Suppressor macrophage treated with lipopolysaccharide for 1 hour (primary cell): ENCODE measurements at places on chromosomes 4 and X.

DNA sequence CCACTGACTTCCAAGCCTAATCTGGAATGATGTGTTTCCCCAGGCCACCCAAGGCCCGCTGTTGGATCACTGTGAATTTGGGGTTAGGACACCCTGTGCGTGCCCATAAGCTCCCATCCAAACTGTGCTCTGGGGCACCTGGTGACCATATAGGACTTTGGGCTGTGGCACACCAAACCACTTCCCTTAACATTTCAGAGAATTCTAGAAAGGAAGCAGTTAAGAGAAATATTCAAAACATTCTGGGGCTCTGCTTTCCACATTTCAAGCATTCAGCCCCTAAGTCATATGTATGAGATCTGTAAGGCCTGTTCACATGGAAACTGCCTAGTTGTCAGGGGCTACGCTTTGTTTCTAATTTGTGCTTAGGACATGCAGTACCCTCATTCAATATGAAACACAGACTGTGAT is 14.4 kb downstream of the VGLL1 start:
- no peak for DNase-seq

DNA sequence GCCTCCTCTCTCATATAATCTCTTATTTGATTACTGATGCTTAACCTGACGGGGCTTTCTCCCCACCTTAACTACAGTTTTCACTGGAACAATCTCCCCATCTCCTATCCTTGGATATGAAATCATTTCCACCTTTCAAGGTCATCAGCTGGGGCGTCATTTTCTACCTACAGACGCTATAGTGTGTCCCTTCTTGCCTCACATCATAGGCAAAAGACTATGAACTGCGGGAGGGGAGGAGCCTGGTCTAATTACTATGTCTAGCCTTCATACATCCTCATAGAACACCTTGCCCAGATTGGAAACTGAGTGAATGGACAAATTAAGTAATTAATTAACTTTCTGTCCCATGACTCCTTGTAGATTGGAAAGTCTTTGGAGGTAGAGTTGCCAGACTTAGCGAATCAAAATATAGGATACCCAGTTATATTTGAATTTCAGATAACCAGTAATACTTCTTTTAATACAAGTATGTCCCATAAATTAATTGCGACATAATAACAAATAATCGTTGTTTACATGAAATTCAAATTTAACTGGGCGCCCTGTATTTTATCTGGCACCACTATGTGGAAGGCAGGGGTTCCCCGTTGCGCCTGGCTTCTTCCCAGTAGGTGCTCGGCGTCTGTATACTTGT is 752 bp upstream of the ATP6AP2 start:
- DNase-seq, result no peak

DNA sequence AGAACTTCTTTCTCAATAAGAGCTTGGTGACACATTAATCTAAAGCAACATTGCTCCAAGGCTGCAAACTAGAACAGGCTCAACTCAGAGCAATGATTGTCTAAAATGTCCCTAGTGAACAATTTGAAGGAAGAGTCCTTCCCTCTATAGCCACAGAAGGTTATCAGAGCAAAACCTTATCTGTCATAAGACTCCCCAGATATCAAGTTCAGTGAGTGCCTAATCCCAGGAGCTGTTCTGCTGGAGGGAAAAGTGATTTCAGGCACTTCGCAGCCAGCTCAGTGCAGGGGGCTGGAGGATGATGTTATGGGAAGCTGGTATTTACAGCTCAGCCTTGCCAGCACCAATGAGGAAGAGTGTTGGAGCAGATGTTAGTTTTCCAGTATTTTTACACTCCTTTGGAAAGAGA is 497.5 kb downstream of the INPP4B start:
- DNase-seq, result no peak

DNA sequence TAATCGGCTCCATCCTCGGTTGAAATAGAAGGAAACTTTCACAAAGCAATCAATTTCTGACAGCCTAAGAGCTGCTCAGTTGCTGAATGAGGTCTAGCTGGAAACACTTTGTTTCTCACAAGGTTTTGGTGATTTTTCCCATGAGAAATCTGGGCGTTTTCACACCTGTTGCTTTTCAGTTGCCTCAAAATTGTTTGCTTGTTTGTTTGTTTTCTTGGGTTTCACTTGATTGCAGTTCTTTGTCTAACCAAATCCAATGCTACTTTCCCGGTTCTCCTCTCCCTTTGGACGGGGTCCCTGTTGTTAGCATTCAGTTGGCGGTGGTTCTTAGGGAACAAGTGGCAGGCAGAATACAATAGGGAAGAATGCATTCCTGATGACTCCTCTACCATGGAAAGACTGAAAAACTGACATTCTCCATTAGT is 135.5 kb downstream of the PALLD start:
- no peak for DNase-seq

DNA sequence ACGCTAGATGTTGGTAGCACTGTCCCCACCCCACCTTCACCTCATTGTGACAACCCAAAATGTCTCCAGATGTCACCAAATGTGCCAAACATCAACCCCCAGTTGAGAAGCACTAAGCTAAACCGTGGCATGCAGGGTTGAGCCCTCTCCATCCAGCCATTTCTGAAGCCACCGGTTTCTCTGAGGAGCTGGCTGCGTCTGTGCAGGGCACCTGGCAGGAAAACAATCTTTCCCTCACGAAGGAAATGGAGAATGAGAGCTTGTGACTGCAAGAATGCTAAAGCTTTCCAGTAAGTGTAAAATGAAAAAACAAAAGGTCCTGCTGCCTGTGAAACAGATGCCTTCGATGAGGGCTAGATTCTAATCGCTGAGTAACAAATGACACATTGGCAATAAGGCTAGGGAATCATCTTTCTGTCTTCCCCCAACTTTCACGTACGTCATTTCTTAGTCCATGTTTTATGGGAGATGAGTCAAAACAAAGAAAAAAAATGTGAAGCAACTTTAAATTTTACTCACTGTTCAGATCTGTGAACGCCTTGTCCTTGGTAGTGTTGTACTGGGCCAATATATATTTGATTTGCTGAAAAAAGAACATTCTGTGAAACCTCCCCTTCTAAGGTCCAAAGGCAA is 59.9 kb downstream of the PROM1 start:
- DNase-seq, result no peak

DNA sequence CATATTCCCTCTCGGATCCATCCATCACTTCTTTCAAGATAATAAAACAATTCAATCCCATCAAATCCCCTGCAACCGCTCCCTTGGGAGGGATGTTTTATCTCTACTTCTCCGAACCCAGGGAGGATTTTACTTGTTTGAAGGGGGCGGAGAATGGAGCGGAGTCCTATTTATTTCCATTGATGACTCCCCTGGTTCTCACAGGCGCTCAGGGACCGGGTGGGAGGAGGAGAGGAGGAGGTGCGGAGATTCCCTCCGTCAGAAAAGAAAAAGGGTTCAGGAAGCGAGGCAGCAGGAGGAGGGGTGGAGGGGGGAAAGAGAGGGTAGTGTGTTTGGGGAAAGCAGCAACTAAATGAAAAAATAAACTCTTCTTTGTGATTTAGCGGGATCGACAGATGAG is 2.1 kb downstream of the NDNF start:
- DNase-seq, result no peak

- peak; percentile 85 for DNase-seq
Measured at GRCh38 chr4:74546057-74546456, 101.1 kb downstream of the AREG start.

- DNase-seq, result no peak
Measured at GRCh38 chr4:173380987-173381386, 10.2 kb downstream of the SAP30 start.

GRCh38 chr4:110867981-110868720 is 245.3 kb upstream of the PITX2 start:
- no peak for DNase-seq

GRCh38 chr4:168695288-168695687 is 198.4 kb downstream of the PALLD start:
- peak; percentile 51 for DNase-seq

GRCh38 chr4:144547678-144548298 is 98.2 kb upstream of the HHIP start:
- DNase-seq, result no peak

DNA sequence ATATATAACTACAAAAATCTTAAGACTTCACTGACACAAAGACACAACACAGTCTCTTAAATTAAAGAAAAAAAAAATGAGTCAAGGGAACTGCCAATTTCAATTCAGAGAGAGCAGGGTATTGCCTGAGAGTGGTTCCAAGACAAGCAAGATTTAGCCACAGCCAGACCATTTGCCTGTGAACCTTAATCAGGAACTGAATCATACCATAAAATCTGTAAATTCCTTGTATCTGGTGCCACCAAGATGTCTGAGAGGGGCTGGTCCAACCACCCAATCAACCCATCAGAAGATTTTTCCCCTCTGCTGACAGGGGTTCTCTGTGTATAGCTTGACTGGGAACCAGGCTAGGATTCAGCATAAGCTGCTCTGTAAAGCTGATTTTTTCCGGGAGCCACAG is 159.2 kb downstream of the CPEB2 start:
- DNase-seq, result no peak

GRCh38 chr4:168483811-168484210 is 3.5 kb upstream of the DDX60L start:
- no peak for DNase-seq
